NCI-H2171 treated with DMSO at 0.1 percent for 48 hours (cell line): ENCODE measurements at places on chromosomes 2 and 18.

GRCh38 chr18:14945984-14946383, 198.0 kb downstream of the ANKRD30B start:
- DNase-seq: no peak

- DNase-seq: no peak
Measured at GRCh38 chr2:20327370-20327769, 23.3 kb downstream of the PUM2 start.

GRCh38 chr2:46303822-46304221, 6.6 kb downstream of the EPAS1 start:
- no peak for DNase-seq

DNA sequence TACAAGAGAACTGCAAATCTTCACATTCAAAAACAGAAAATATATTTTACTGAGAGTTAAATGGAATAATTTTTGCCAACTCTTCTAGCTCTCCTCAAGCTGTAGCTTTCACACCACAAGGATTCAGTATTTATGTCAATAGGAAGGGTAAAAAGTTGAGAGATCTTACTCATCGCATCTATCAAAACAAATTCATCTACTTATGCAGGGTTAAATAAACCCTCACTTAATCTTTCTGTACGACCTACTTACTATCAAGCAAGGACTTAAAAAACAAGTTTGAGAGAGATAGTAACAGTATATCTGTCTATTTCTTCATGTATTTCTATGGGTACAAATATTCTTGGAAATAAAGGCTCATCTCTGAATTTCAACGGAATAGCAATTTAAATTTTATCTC, 35.5 kb downstream of the SIGLEC15 start:
- DNase-seq: no peak

DNA sequence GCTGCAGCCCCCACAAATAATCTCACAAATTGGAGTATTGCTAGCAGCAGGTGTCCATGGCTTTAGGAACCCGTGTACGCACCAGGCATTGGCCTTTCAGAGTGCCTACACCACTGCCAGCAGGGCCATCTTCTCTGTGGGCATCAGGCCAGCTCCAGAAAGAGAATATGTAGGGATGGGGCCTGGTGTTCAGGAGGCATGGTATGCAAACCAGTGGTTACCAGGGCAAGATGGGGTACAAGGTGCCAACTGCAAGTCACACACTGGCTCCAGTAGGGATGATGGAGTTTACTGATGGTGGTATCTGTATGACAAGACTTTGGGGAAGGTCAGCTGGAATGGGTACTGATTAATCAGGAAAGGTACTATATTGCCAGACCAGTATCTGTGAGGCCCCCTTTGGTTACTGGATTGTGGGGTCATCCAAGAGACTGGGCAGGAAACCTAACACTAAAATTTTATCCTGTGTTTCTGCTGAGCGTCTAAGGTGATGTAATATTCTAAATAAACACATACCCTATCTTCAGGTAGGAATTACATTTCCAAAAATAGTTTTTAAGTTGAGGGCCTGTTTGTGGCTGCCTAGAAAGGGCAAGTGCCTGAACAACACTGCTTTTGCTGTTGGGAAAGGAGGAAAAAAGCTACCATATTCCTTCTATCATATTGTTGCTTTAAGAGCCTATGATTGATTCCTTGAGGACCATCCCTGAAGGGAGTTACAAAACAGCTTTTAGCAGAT, 9.0 kb downstream of the CNOT9 start:
- no peak for DNase-seq

DNA sequence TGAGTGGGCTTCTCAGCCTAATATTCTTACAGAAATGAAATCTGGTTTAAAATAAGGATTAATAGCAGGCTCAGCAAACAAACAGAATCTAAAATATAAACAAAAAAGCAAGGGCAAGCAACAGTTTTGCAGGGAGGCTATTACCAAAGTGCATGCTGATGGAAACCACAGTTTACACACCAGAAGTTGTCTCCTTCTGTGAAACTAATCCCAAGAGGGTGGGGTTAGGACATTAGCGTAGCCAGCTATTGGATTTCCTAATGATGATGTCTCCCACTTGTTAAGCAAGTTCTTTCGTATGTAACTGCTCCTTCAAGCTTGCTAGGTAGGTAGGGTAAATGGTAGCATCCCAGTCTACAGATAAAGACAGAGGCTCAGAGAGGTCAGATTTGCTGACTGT, 65.0 kb upstream of the TSPYL6 start:
- DNase-seq: peak; percentile 13

DNA sequence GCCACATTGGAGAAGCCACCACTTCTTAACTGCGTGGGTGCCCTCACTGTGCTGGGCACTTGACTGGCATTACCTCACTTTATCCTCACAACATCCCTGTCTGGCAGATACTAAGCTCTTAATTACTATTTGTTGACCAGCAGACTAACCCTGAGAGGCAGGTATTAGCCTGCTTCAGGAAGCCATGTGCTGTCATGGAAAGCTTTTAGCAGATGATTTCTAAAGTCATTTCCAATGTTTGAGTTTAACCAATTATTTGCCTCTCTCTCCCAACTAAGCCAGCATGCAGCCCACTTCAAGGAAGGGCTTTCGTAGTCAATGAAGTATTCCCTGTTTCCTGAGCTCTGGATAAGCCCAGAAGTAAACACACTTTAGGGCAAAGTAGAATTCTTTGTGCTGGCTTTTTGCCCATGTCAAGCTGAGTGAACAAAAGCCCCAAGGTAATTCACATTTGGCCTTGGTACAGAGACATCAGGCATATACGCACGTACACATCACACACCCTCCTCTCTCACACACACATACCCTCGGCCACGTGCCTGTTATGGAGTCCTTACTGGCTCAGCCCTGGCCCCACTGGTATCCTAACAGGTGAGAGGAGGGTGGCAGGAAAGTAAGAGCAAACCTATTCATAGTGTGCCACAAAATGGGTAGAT, 108.6 kb downstream of the C1D start:
- peak; percentile 15 for DNase-seq

DNA sequence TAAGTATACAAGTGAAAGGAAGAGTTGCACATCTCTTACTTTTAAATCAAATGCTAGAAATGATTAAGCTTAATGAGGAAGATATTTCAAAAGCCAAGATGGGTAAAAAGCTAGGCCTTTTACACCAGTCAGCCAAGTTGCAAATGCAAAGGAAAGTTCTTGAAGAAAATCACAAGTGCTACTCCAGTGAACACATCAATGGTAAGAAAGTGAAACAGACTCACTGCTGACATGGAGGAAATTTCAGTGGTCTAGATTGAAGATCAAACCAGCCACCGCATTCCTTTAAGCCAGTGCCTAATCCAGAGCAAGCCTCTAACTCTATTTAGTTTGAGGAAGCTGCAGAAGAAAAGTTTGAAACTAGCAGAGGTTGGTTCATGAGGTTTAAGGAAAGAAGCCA, 79.1 kb downstream of the RBBP8 start:
- DNase-seq: no peak

DNA sequence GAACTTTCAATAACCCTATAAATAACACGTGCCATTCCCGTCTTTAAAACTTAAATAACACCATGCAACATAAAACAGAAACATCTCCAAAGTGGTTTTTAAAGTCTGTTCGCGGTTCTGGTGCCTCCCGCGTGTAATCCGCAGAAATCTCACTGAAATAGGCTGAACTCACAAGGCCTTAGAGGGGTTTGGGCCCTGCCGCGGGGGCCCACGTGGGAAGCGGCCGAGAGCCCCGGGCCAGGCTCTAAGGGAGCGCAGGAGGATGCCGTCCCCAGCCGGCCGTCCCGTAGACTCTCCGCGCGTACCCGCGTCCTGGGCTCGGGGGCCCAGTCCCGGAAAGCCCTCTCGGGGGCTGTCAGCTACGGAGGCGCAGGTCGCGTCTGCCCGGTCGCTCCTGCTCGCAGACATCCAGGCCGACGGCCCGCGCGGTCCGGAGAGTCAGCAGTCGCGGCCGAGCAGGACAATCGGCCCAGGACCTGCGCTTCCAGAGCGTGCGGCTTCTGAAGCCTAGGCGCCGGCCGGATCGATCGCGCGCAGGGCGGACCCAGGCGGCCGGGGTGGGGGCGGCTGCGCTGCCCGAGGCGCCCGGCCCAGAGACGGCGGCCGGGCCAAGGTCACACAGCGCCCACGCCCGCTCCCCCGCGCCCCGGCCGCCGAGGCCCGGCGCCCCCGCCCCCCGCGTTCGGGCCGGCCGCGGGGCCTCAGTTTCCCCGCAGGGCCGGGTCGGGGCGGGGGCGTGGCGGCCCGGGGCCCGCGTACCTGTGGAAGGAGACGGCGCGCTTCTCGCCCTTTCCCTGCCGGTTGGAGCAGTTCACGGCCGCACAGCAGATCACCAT, 558 bp downstream of the THAP4 start:
- no peak for DNase-seq

GRCh38 chr18:35501369-35501768, 3.6 kb upstream of the INO80C start:
- no peak for DNase-seq

- no peak for DNase-seq
Measured at GRCh38 chr2:235421618-235422017, 72.2 kb upstream of the AGAP1 start.

GRCh38 chr2:40445467-40445866, 6.4 kb downstream of the SLC8A1 start:
- DNase-seq: no peak

DNA sequence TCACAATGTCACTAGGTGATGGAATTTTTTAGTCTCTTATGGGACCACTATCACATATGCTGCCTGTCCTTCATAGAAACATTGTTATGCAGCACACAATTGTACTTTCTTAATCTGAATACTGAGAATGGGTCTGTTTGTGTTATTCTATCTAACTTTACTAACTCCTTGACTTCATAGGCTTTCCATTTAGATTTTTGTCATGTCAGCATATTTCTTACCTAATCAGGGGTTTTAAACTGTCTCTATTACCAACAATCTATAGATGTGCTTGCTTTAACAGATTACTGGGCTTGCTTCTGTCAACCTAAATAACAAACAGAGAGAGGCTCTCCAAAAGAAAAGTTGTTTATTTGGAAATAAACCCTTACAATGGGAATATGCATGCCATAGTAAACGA, 289.6 kb upstream of the ZNF804A start:
- no peak for DNase-seq

DNA sequence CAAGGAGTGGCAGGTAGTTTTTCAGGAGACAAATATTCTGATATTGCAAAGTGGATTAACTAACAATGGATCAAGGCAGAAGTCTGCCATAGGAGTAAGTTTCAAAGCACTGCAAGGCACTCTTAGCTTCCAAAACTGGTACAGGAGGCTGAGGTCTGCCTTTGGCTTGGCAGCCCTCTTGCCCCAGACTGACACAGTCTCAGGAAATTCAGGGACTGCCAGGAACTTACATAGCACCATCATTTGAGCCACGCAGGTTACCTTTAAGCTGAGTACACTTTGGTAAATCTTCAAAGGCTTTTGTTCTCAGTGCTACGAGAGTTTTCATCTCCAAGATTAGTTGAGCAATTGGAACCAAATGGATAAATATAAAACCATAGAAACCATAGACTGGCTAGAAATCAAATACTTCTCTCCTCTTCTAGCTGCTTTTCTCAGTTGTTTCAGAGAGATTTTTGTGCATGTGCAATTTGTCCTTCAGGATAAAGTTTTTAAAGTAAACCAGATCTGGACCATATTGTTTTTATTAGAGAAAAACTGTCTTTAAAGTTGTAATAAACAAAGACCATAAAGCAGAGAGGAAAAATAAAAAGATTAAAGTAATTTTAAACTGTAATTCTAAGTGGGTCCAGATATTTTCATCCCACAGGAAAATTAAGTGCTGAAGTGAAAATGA, 18.8 kb downstream of the ANKRD29 start:
- DNase-seq: no peak

DNA sequence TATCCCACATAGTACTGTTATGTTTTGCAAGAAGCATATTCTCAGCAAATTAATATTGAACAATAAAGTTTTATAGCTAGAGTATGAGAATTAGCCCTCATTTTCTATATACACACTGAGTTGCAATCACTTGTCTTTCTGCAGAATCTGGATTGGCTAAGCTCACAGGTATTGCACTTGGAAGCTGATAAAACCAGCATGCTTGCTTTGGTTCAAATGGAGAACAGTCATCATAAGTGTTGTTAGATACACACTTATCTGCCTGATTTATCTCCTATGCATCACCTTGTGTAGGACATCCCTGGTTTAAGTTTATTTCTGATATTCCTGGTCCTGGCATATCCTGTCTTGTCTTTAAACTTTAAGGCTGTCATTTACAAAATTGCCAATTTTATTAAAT, 38.0 kb upstream of the CYP20A1 start:
- no peak for DNase-seq

- DNase-seq: no peak
Measured at GRCh38 chr2:68796295-68796905, 61.8 kb downstream of the ARHGAP25 start.

GRCh38 chr2:191637182-191638078, 40.5 kb upstream of the NABP1 start:
- DNase-seq: no peak

DNA sequence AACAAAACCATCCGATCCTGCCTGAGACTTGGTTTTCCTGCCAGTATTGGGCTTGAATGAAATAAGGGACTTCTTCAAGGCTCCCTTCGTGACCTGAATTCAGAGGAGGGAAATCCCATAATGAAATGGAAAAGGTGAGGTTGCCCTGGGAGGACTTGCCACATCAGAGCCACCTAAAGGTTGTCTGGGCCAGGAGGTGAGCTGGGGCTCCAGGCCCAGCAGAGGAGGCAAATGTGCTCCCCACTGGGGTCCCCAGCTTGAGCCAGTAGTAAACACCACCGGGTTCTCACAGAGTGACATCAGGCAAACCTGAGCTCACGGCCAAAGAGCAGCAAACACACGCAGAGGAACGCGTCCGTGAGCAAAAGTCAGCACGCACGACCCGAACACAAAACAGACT, 28.6 kb upstream of the CTDP1 start:
- no peak for DNase-seq

- no peak for DNase-seq
Measured at GRCh38 chr2:138670734-138671133, 109.5 kb downstream of the NXPH2 start.
